ENCODE measurements at places on chromosomes 7 and 10.

GRCh38 chr7:96380111-96380512 is 58.2 kb upstream of the SLC25A13 start:
- no peak for DNase-seq

DNA sequence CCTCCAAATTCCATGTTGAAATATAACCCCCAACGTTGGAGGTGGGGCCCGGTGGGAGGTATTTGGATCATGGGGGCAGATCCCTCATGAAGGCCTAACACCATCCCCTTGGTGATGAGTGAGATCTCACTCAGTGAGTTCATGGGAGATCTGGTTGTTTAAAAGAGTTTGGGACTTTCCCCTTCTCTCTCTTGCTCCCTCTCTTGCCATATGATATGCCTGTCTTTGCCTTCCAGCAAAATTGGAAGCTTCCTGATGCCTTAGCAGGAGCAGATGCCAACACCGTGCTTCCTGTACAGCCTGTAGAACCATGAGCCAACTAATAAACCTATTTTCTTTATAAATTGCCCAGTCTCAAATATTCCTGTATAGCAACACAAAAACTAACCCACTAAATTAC is 55.7 kb upstream of the CDK1 start:
- DNase-seq = no peak

GRCh38 chr10:110456046-110456445 is 41.7 kb upstream of the DUSP5 start:
- no peak for DNase-seq

DNA sequence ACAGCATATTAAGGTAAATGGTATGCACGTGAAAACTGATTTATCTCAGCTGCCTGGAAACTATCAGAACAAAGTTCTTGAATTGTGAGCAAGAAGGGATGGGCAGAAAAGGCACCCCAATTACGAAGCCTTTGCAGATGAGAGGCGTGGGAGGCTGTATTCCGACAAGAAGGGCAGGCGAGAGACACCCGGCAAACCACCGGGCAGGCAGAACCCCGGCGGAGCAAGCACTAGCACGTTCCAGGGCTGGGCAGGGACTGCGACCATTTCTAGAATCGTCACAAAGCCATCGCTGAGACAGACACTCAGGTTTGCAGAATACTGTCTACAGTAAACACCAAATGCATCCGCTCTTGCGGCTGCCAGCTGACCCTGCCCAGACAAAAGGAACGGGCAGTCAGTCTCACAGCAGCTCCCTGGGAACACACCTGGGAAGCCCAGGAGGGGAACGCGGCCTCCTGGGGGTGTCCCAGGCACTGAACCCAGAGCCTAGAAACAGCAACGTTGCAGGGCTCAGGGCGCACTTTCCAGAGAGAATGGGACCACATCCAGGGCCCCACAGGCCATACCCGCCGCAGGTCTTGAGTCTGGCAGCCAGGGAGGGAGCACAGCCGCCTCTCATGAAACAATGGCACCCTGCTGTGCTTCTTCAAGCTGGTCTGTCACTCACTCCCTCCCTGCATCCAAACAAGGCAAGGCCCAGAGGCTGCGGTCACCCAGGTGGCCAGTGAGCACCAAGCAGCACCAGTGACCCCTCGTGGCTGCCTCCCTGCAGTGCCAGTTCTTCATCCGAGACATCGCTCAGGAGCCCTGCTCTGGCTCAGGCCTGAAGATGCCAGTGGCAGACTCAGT is 261.9 kb downstream of the PTPRN2 start:
- no peak for DNase-seq
